Transverse colon (tissue), 4 donors: ENCODE measurements at places on chromosomes 3 and 15. TPM values are rescaled to one million over a fixed set of nuclear protein-coding genes. Genes with fewer than 3 reads are reported as not detected.

The KY gene
- 0.41 TPM for total RNA-seq

The PLSCR2 gene
- not detected for total RNA-seq

The PRSS50 gene
- not detected for total RNA-seq

The RHOV gene
- total RNA-seq: 4.0 TPM

The IL12A gene
- not detected for total RNA-seq

The GLDN gene
- total RNA-seq: 0.48 TPM

The GPR160 gene
- 130 TPM for total RNA-seq

The ISL2 gene
- total RNA-seq: 1.4 TPM

The KLF15 gene
- total RNA-seq: 19.5 TPM
